ENCODE measurements at places on chromosomes 6 and 20.

DNA sequence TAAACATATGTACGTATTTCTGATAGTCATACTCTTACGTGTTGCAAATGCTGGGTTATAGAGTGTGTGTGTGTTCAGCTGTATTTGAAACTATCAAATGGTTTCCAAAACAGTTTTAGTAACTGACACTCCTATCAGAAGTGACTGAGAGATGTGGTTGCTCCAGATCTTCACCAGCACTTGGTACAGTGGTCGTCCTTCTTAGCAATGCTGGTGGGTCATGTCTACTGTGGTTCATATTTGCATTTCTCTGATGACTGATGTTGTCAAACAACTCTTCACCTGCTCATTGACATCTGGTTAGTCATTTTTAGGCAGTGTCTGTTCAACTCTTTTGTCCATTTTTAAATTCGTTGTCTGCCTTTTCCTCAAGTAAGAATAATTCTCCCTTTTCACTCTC, 259.3 kb downstream of the KIF16B start:
- peaks cover 5% of the 10 kb centered on the region for H3K36me3 ChIP-seq
- H3K4me1 ChIP-seq, result peaks cover 3% of the 10 kb centered on the region
- H3K27ac ChIP-seq, result no peak overlapping the region
- no peak overlapping the region for H3K4me3 ChIP-seq
- no peaks in the 10 kb centered on the region for H3K27me3 ChIP-seq

DNA sequence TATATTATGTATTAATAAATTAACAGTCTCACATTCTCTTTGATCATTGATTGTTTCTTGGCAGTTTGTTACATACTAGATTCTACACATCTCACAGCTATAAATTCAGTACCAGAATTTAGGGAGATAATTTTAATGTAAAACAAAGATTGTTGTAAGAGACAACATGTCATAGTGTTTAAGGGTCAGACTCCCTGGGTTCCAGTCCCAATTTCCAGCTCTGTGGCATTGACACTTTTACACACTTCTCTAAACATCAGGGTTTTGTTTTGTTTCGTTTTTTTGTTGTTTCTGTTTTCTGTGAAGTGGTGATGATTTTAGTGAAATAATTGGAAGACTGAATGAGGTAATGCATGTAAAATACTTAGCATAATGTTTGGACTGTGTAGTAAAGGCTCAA, 19.9 kb downstream of the ADGRB3 start:
- H3K36me3 ChIP-seq, result peaks cover 3% of the 10 kb centered on the region
- no peak overlapping the region for H3K27ac ChIP-seq
- H3K27me3 ChIP-seq, result no peaks in the 10 kb centered on the region
- no peak overlapping the region for H3K4me3 ChIP-seq
- no peak for DNase-seq

DNA sequence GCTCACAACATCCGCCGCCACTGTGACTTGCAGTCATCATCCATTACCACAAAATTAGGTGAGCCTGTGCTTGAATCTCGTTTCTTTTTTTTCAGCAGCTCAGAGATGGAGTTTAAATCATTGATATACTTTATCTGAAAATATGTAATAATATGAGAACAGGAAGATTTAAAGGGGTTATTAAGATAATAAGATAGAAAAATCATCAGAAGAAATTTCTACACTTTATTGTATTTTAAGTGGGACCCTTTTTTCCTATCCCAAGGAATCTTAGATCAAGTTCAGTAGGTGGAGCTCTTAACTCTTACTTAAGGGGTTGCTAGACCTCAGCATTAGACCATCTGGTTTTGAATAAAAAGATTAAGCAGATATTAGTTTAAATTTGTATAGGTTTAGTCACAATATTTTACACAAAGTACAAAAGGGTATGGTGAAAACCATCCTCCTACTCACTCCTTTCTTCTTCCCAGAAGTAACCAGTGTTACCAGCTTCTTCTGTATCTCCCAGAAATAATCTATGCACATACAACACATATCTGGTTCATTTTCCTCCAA, 9.4 kb upstream of the NCOA7 start:
- no peak overlapping the region for H3K27ac ChIP-seq
- DNase-seq, result no peak
- no peak overlapping the region for H3K4me3 ChIP-seq
- peaks cover 8% of the 10 kb centered on the region for H3K36me3 ChIP-seq
- H3K27me3 ChIP-seq, result no peaks in the 10 kb centered on the region
- H3K4me1 ChIP-seq, result no peaks in the 10 kb centered on the region

- no peak for DNase-seq
- H3K27ac ChIP-seq, result no peak overlapping the region
- peaks cover 11% of the 10 kb centered on the region for H3K27me3 ChIP-seq
Observed at GRCh38 chr6:159594106-159594749, 98.8 kb downstream of the SOD2 start.

DNA sequence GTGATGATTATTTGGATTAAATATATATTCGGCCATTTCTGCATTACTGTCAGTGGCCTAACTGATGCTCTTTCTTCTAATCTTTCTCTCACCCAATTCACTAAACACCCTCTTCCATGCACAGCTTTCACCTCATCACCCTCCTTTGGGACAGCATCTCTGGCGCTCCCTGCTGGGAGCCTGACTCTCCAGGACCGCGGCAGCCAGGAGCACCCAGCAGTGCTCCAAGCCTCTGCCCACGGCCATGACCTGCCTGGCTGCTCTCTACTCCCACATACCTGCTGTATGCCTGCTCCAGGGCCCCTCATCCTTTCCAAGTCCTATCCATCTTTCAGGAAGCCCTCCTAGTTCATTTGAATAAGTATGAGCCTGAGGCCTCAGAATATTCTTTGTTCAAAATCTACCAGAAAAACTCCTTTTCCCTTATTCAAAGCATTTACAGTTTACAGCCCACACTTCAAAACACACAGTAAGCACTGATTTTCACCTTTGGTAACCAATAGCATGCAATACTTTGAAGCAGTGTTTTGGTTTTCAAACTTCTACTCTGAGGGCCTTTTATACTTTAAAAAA, 15.2 kb downstream of the CTCFL start:
- no peaks in the 10 kb centered on the region for H3K4me1 ChIP-seq
- peaks cover 3% of the 10 kb centered on the region for H3K36me3 ChIP-seq
- no peak for DNase-seq
- H3K27me3 ChIP-seq, result peaks cover 41% of the 10 kb centered on the region
- no peak overlapping the region for H3K4me3 ChIP-seq
- no peak overlapping the region for H3K27ac ChIP-seq

GRCh38 chr6:145003145-145003544, 718.0 kb downstream of the UTRN start:
- no peak for DNase-seq
- H3K27ac ChIP-seq, result no peak overlapping the region
- no peaks in the 10 kb centered on the region for H3K4me1 ChIP-seq
- peaks cover 48% of the 10 kb centered on the region for H3K27me3 ChIP-seq
- no peak overlapping the region for H3K4me3 ChIP-seq

GRCh38 chr20:44390280-44390679, 34.8 kb downstream of the HNF4A start:
- peaks cover 52% of the 10 kb centered on the region for H3K27me3 ChIP-seq
- no peak for DNase-seq
- peaks cover 2% of the 10 kb centered on the region for H3K36me3 ChIP-seq
- peaks cover 4% of the 10 kb centered on the region for H3K4me1 ChIP-seq
- no peak overlapping the region for H3K4me3 ChIP-seq

DNA sequence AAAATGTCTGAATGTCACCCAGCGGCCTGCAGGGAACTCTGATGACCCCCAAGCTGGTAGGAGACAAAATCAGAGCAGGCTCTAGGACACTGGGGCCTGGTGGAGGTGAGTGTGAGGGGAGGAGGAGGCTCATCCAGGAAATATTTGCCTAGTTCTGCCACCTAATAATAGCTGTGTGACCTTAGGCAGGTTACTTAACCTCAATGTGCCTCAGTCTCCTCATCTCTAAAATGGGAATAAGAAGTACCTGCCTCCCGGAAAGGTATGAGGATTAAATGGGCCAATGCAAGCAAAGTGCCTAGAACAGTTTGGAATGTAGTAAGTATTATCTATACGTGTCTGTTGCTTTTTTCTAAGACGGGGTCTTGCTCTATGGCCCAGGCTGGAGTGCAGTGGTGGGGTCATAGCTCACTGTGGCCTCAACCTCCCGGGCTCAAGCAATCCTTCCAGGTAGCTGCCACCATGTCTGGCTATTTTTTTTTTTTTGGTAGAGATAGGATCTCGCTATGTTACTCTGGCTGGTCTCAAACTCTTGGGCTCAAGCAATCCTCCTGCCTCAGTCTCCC, 60.4 kb downstream of the RAB44 start:
- no peak for DNase-seq
- H3K4me3 ChIP-seq, result no peak overlapping the region
- H3K27me3 ChIP-seq, result no peaks in the 10 kb centered on the region
- peak overlapping the region; percentile 93 for H3K27ac ChIP-seq
- peaks cover 56% of the 10 kb centered on the region for H3K4me1 ChIP-seq
- H3K36me3 ChIP-seq, result peaks cover 10% of the 10 kb centered on the region

DNA sequence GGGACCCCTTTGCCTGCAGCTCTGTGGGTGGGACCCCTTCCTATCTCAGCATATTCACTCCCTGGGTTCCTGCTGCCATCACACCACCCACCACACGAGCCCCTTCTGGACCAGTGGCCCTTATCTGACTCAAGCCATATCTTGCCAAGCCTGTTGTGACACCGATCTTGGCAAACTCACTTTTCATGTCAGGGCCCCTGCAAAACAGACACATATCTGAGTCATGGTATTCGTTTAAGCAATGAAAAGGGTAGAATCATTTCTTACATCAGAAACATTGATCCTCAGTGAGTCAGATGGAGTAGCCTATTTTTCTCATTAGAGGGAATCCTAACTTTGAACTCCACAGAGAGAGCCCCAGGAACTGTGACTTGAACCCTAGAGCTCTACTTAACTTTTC, 10.6 kb downstream of the RAET1E start:
- no peaks in the 10 kb centered on the region for H3K36me3 ChIP-seq
- H3K27me3 ChIP-seq, result peaks cover 29% of the 10 kb centered on the region
- no peak overlapping the region for H3K4me3 ChIP-seq
- H3K27ac ChIP-seq, result no peak overlapping the region
- DNase-seq, result no peak

DNA sequence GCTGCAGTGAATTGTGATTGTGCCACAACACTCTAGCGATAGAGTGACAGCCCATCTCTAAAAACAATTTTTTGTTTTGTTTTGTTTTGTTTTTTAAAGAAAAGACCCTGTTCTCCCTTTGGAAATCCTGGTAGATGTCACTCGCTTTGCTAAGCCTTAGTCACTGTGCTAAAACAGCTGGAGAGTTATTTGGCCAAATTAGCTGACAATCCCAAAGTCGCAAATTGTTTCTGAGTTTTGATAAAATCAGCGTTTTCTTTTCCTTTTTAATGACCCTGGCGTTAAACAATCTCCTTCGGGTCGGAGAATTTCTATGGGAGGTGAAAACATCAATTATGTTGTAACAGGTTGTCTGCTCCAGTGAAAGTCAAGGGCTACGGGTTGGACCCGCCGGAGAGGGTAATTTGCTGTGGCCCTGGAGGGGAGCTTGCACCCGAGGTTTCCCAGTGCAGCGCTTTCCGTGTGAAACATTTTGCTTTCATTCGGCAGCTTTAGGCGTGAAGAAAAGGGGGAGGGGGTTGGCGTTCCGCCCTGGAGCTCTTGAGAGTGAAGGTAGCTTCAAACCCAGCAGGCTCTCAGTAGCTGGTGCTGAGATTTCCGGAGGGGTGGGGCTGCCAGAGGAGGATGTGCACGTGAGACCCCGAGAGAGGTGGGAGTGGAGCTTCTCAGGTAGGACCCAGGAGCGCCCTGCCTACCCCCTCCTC, 296.6 kb downstream of the PHACTR1 start:
- H3K27ac ChIP-seq, result no peak overlapping the region
- H3K36me3 ChIP-seq, result no peaks in the 10 kb centered on the region
- peaks cover 4% of the 10 kb centered on the region for H3K4me1 ChIP-seq
- H3K27me3 ChIP-seq, result peaks cover 64% of the 10 kb centered on the region

- no peaks in the 10 kb centered on the region for H3K4me1 ChIP-seq
- no peaks in the 10 kb centered on the region for H3K36me3 ChIP-seq
- no peak overlapping the region for H3K27ac ChIP-seq
- no peaks in the 10 kb centered on the region for H3K27me3 ChIP-seq
Observed at GRCh38 chr6:126718600-126719327, 378.8 kb downstream of the CENPW start.

- H3K36me3 ChIP-seq, result no peaks in the 10 kb centered on the region
- no peaks in the 10 kb centered on the region for H3K4me1 ChIP-seq
- H3K4me3 ChIP-seq, result no peak overlapping the region
- H3K27ac ChIP-seq, result no peak overlapping the region
- DNase-seq, result no peak
- no peaks in the 10 kb centered on the region for H3K27me3 ChIP-seq
Observed at GRCh38 chr6:121848523-121849255, 413.2 kb downstream of the GJA1 start.

DNA sequence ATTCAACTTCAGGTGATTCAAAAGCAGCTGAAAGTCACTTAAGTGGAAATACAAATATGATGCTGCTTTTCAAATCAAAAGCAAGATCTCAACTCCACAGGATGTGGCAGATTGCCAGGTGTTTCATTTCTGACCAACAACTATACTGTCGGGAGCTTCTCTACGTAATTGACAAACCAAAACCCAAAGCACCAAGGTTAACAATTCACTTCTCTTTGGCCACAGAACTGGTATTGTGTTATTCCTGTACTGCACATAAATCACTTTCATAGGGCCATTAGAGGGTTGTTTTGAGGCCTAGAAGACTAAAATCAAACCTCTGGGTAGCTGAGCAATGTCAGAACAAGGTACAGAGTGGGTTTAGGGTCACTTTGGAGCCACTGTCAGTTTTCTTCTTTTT, 169.7 kb downstream of the HAO1 start:
- H3K27me3 ChIP-seq, result no peaks in the 10 kb centered on the region
- no peak overlapping the region for H3K4me3 ChIP-seq
- no peaks in the 10 kb centered on the region for H3K4me1 ChIP-seq
- DNase-seq, result no peak
- H3K36me3 ChIP-seq, result no peaks in the 10 kb centered on the region
- H3K27ac ChIP-seq, result no peak overlapping the region

Data from effector memory CD8-positive, alpha-beta T cell (primary cell).